ENCODE measurements at places on chromosomes 12 and 14.

GRCh38 chr14:95117937-95118721 is 39.2 kb downstream of the DICER1 start:
- DNase-seq, result no peak

DNA sequence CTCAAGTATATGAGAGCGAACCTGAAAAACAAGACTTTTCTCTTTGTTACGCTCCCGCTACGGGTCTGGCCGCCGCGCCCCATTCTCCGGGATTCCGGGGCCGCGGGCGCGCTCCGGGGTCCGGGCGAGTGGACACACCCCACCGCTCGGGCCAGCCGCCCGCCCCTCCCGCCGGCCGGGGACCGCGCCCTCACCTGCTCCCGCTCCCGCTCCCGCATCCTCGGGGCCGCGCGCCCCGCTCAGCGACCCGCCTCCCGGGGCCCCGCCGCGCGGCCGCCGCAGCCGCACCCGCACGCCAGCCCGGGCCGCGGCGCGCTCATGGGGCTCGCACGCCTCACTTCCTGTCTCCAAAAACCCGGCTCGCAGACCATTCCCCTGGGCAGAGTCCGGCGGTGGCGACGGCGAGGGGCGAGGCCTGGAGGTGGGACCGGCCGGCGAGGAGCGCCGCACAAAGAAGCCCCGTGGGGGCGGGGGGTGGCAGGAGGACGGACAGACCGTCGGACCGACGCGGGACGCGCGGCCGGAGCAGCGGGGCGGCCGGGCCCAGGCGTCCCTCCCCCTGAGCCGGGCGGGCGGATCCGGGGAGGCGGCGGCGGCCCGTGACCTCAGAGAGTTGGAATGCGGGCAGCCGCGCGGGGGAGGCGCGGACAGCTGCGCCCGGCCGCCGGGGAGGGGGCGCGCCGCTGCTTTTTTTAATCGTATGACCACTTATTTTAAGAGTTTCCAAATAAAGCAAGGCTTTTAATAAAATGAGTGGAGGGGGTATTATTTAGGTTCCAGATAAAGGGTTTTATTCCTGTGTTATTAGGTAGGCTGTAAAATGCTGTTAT is at the start of gene PTPN21:
Gene PTPN21, minus strand, starts transcription at position 551 of the 830 bp plus-strand sequence. CDS start 4,590 bp downstream, outside the sequence.
- DNase-seq, result peak; percentile 87

GRCh38 chr14:81727218-81727617 is 193.6 kb upstream of the SEL1L start:
- DNase-seq, result no peak

DNA sequence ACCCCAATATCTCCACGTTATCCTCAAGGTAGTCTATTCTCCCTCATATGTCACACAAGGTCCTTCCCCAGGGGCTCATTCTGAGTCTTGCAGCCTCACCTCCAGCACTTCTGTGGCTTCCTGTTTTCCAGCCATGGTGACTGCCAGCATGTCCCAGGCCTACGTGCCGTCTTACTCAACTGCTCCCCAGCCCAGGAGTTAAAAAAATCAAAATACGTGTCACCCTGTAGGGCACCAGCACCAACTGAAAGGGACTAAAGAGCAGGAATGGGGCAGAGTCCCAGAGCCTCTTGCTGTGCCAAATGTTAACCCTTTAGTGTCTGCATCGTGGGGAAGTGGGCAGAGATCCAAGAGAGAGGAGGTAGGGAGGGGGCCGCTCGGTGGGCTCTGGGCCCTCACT is 37.0 kb upstream of the MED13L start:
- no peak for DNase-seq

DNA sequence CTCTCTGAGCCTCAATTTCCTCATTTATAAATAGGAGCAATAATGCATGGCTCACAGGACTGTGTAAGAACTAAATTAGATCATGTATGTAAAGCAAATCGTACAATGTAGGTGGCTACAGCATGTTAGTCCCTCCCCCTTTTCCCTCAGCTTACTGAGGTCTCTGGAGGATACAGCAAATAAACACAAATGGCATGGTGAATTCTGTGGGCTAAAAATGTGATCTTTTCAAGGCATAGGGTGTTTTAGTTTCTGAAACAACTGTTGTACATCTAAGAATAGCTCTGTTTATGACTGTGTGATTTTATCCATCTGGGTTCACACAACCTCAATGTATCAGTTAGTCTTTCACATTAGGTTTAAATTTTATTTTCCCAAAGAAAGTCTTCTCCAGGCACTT is 121.2 kb upstream of the PLEKHG7 start:
- no peak for DNase-seq

- DNase-seq, result peak; percentile 18
Measured at GRCh38 chr14:91545946-91546716, 36.0 kb upstream of the PPP4R3A start.

GRCh38 chr14:20802341-20803084 is at the start of gene RNASE1:
RNASE1 (minus strand) TSS chr14:20802844; CDS start chr14:20802068, 776 bp downstream.
- DNase-seq, result no peak

DNA sequence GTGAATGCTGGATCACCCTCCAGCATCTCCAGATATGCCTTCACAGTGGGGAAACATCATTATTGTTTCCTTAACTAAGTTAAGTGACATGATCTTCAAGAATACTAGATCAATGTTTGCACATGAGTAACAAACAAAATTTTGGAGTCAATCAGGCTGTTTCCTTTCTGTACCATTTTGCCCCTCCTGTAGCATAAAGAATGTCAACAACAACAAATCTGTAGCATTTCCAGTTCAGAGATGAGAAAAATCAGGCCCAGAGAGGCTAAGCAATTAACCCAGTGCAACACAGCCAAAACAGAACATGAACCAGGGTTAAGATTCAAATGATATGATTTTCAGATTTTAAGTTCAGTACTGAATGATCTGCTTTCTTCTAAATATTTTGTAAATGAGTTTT is 31.7 kb downstream of the SRRM4 start:
- no peak for DNase-seq

GRCh38 chr12:95017482-95017881 is 14.0 kb upstream of the NDUFA12 start:
- no peak for DNase-seq

DNA sequence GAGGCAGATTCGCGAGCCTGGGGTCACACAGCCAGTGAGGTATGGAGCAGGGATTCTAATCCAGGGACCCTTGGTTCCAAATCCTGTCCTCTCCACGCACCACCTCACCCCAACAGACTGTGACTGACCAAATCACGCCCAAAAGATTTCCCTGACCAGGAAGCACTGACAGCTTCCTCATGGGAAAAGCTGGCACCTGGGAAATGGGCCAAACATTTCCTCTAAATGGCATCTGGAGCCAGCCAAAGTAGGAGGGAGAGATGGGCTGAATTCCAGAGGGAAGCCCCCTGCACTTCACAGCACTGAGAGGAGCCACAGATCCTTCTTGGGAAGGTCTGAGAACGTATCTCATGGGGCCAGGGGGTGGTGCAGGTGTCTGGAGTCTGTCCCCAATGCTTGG is 28.8 kb downstream of the CCDC92 start:
- no peak for DNase-seq

DNA sequence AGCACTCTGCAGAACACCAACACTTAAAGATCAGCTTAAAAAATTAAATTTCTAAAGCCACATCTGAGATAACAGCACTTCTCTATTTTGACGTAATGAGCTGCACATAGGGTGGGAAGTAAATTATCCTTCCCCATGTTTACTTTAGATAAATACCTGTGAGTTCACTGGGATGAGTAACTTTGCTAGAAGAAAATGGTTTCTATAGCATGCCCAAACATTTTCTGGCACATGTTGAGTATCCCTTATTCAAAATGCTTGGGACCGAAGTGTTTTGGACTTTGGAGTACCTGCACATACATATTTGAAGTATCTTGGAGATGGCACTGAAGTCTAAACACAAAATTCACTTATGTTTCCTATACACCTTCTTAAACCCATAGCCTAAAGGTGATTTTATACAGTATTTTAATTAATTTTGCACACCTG is 6.6 kb downstream of the SLC38A2 start:
- DNase-seq, result no peak

DNA sequence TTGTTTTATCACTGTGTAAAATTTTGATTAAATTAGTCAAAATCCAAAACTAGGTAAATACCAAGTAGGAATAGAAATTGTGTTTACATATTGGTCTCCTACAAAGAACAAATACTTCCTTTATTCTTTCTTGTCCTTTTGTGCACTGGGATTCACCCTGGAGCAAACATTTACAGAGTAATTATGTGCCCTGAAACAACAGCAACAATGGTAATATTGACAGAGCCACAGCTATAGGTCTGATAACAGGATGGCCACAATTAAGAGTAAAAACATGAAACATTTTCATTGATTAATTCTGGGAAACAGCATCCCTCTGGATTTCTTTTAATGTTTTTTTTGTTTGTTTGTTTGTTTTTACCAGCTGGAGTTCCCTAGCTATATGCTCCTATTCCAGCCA is 61.2 kb downstream of the SLC38A6 start:
- no peak for DNase-seq

All from retina (tissue), 1 donor.